ENCODE measurements at places on chromosomes 4 and X.

DNA sequence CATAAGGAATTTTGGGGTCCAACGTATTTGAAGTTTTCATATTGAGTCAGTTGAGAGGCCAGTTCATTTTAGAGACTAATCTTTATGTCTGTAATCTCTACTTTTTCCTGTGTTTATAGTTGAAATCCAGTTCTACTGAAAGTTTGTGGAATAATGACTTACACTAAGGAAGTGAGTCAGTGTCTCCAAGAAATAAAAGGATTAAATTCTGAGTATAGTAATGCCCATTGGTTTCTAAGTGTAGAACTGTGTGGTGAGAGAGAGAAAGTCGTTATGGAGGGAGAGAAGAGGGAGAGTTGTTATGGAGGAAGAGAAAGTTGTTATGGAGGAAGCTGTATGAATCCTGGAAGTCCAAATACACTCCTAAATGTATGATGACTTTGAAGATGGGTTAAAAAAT, 264.6 kb upstream of the HAND2 start:
- DNase-seq = no peak

DNA sequence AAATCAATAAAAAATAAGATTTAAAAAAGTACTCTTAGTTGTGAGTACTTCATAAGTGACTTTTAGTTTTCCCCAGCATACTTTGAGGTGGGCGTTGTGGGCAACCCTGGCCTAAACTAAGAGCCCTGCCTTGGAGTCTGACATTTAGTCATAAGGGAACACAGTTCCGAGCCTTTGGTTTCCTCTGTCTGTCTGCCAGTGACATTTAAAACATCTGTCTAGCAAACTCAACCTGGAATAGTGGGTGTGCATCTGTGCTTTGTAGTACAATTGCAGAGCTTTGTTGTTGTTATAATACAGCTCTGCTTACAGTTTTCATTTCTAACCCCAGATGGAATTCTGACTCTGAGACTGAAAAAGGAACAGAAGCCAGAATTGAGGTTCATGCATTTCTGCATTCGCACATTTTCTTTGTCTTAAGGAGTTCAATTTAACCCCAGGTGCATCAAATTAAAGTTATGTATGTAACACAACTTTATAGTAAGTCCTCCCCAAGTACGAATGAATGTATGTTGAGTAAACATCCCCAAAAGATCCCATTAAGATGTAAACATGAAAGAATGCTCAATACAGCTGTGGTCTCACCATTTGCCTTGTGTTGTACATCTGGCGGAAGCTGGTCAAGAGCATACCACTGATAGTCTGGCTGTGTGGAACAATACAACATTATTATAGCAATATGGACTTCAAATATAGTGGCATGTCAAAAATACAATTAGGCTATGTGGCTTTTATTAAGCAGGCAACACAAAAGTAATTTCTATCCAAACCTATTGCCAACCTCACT, 25.9 kb downstream of the TNIP3 start:
- no peak for DNase-seq

DNA sequence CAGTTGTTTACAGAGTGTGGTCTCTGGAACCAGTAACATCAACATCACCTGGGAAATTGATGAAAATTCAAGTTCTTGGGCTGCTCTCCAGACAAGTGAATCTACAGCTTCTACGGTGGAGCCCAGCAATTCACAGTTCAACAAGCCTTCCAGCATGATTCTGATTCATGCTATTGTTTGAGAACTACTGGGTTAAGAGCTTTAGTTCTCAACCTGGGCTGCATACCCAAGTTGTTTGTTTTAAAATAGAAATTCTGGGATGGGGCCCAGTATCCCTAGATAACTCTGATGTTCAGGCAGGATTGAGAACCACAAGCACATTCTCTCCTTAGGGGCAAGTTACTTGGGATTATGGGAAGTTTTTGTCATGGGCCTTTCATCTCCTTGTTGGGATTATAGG, 37.9 kb upstream of the PGK1 start:
- no peak for DNase-seq

DNA sequence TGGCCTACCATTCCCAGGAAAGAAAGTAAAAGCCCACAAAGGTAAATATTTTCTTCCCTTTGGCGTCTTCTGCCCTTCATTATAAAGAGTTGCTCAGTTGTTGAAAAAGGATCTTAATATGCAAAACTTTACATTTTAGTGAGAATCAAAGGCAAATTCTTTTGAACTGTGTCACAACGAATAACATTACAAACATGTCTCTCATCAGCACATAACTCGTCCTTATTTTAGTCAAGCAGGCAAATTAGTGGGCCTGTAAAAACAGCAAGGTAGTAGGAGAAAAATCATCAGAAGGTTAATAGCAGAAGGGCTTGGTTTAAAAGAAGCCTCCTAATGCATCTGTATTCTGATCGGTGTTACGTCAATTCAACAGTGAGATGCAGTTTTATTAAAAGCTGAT, 647.3 kb upstream of the DIPK2B start:
- DNase-seq = no peak

DNA sequence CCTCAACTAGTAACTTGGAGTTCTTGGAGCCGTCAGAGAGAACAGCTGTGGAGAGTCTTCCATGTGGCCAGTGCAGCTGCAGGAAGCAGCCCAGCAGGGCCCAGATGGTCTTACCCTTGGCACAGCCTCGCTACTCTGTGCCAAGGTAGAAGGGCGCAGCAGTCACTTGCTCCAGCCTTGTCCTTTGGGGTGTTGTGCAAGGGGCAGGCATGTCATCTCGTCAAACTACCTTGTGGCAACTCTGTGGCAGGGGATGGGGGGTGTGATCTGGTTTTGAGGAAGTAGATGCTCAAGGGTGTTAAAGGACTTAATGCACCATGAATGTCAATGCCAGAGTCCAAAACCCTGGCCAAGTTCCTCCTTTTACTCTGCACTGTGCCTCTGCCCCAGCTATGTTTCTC, 34.2 kb upstream of the TBC1D14 start:
- peak; percentile 58 for DNase-seq
